ENCODE measurements at places on chromosomes 13 and 19.
A peak's percentile ranks its signal among the peaks of the same experiment; 100 is the strongest.

GRCh38 chr19:14674764-14675163 lies at the start of gene ADGRE3:
Gene ADGRE3, minus strand, starts transcription at chr19:14674844. Its CDS starts 74 bp downstream, at chr19:14674770.
- H3K4me3 ChIP-seq: no peak within 1 kb of the TSS
- H3K4me1 ChIP-seq: peaks cover 3% of the 10 kb centered on the region
- no peaks in the 10 kb centered on the region for H3K36me3 ChIP-seq
- no peak for DNase-seq
- H3K27ac ChIP-seq: no peak within 1 kb of the TSS

GRCh38 chr13:98184792-98185191 lies 7.7 kb upstream of the RNF113B start:
- no peaks in the 10 kb centered on the region for H3K36me3 ChIP-seq
- H3K4me3 ChIP-seq: no peak overlapping the region
- DNase-seq: no peak
- no peaks in the 10 kb centered on the region for H3K27me3 ChIP-seq

- peak overlapping the region; percentile 87 for H3K27ac ChIP-seq
- H3K4me3 ChIP-seq: peak overlapping the region; percentile 90
- peaks cover 33% of the 10 kb centered on the region for H3K36me3 ChIP-seq
Measured at GRCh38 chr13:30743319-30744055, 8.1 kb downstream of the ALOX5AP start.

DNA sequence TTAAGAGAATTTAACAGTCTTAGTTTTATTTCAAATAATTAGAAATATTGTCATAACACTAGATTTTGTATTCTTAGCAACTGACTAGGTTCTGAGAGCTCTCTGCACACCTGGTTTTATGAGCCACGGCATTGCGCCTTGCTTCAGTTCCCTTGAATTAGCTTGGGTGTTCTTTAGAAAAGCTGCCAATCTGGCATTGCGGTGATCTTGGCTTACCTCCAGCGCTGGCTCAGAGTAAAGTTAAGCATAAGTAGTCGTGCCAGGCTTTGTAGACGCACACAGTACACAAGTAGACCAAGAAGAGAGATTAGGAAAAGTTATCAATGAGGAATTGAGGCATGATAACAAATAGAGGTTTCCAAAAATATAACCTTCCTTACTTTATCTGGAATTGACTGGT lies 45.7 kb downstream of the TPP2 start:
- H3K4me3 ChIP-seq: no peak overlapping the region
- H3K36me3 ChIP-seq: peaks cover 15% of the 10 kb centered on the region
- no peak for DNase-seq
- H3K4me1 ChIP-seq: no peaks in the 10 kb centered on the region
- H3K27ac ChIP-seq: no peak overlapping the region
- H3K27me3 ChIP-seq: no peaks in the 10 kb centered on the region

DNA sequence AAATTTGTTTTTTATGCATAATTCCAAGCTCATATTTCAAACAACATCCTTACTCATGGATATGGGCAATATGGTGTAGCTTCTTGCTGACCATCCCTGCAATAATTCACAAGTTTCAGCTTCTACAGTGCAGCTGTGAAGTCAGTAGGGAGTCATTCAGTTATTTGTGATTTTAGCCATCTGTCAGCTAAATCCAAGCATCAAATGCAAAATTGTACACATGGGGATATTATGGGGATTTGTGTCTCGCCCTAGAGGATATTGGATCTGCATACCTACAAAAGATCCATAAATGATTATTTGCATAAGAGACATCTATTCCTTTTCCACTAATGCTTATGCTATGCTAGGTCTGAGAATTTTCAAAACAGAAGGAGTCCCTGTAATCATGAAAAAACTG lies 217.9 kb upstream of the SLITRK5 start:
- no peak overlapping the region for H3K27ac ChIP-seq
- no peak for DNase-seq
- H3K4me3 ChIP-seq: no peak overlapping the region
- no peaks in the 10 kb centered on the region for H3K4me1 ChIP-seq

DNA sequence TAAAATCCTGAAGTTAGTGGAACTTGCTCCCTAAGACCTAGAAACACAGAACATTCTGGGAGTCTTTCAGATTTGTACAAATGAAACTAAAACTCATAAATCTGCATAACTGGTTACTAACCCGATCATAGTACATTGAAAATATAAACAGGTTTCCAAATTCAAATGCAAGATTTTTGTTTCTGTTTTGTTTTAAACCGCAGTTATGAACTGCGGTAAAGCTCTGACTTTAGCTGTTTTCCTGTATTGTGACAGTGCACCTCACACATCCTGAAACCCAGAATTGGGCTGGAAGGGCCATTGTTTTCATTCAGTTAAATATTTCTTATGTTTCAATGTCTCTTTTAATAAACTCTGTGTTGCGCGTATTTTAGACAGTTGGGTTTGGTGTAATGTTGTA lies 204.7 kb downstream of the SHISA2 start:
- H3K4me3 ChIP-seq: peak overlapping the region; percentile 26
- peak overlapping the region; percentile 2 for H3K27ac ChIP-seq
- H3K36me3 ChIP-seq: peaks cover 2% of the 10 kb centered on the region
- no peak for DNase-seq

- no peaks in the 10 kb centered on the region for H3K4me1 ChIP-seq
- no peak for DNase-seq
- no peak overlapping the region for H3K27ac ChIP-seq
- H3K27me3 ChIP-seq: no peaks in the 10 kb centered on the region
- H3K4me3 ChIP-seq: no peak overlapping the region
- peaks cover 39% of the 10 kb centered on the region for H3K36me3 ChIP-seq
Measured at GRCh38 chr19:43872547-43873336, 45.6 kb downstream of the ZNF283 start.

DNA sequence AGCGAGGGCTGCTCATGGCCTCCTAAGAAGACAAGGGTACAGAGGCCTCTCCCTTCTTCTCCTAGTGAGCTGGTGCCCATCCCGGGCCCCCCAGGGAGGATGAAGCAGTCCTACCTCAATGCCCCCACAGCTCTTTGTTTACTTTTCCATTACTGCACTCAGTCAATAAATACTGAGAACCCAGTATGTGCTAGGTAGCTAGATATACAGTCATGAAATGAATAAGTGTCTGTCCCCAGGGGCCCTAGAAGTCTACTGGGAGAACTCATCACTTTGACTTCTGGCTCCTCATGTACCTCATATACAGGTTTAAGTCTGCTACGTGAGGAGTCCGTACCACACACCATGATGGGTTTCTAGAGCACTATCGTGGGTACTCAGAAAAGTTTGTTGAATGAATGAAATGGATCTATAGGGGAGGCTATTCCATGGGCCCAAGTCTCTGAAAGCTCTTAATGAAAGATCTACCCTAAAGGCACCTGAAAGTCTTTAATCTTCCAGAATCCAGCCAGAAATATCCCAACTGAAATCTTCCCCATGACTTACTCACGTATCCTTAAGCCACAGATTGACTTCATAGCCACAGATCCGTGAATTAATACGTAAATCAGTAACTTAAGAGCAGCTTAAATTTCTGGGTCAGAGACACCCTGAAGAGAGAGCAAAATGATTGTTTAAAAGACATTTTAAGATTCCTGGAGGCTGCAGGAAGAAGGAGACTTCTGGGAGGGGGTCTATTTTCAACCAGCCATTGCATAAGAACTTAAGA lies 51.6 kb upstream of the POMP start:
- peaks cover 25% of the 10 kb centered on the region for H3K4me1 ChIP-seq
- peaks cover 6% of the 10 kb centered on the region for H3K27me3 ChIP-seq
- H3K4me3 ChIP-seq: no peak overlapping the region

DNA sequence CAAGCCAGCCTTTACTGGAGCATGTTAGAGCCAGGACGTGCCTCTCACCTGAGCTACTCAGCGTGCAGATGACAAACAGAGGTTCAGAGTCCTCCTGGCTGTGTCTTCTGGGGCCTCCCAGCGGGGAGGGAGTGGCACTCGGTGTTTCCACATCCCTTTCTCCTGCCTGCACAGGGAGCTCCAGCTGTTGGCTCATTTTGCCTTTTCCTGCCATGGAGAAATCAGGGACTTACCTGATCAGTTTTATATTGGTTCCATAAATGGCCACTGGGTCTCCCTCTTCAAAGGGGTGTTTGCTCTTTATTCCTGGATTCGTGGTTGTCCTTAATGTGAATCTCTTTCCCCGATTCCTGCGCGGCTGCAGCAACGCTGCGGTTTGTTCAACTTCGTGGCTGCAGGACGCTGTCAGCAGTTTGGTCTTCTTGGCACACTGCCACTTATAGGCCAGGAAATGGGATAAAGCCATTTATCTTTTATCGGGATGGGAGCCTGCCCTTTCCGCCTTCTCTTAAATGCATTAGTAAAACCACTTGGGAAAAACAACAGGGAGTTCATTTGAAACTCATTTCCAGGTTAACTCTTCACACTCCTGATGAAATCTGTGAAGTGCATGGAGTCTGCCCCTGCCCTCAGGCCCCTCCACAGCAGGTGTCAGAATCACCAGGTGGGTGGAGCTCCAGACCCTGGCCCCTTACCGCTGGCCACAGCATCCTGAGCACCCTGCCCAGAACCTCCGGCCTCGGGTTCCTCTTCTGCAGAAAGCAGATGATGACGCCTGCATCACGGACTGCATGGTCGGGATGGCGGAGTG lies 39.8 kb upstream of the MCF2L start:
- H3K36me3 ChIP-seq: no peaks in the 10 kb centered on the region
- peaks cover 8% of the 10 kb centered on the region for H3K4me1 ChIP-seq
- H3K27ac ChIP-seq: no peak overlapping the region

GRCh38 chr13:25232937-25233515 lies 54.3 kb downstream of the MTMR6 start:
- DNase-seq: no peak
- peaks cover 9% of the 10 kb centered on the region for H3K4me1 ChIP-seq
- no peak overlapping the region for H3K27ac ChIP-seq
- H3K36me3 ChIP-seq: no peaks in the 10 kb centered on the region

GRCh38 chr13:52366291-52366690 lies 39.7 kb downstream of the THSD1 start:
- H3K27me3 ChIP-seq: peaks cover 18% of the 10 kb centered on the region
- H3K36me3 ChIP-seq: no peaks in the 10 kb centered on the region
- H3K27ac ChIP-seq: no peak overlapping the region
